Activated naive CD8-positive, alpha-beta T cell treated with anti-CD3 and anti-CD28 coated beads for 36 hours (primary cell): ENCODE measurements at places on chromosomes 1 and 21.

- peak; percentile 21 for DNase-seq
Measured at GRCh38 chr1:14599183-14599791, 802 bp downstream of the KAZN start.

- no peak for DNase-seq
Measured at GRCh38 chr1:42214447-42214871, 49.9 kb upstream of the GUCA2A start.

GRCh38 chr1:168260393-168260792 lies 20.3 kb upstream of the TBX19 start:
- DNase-seq: no peak

DNA sequence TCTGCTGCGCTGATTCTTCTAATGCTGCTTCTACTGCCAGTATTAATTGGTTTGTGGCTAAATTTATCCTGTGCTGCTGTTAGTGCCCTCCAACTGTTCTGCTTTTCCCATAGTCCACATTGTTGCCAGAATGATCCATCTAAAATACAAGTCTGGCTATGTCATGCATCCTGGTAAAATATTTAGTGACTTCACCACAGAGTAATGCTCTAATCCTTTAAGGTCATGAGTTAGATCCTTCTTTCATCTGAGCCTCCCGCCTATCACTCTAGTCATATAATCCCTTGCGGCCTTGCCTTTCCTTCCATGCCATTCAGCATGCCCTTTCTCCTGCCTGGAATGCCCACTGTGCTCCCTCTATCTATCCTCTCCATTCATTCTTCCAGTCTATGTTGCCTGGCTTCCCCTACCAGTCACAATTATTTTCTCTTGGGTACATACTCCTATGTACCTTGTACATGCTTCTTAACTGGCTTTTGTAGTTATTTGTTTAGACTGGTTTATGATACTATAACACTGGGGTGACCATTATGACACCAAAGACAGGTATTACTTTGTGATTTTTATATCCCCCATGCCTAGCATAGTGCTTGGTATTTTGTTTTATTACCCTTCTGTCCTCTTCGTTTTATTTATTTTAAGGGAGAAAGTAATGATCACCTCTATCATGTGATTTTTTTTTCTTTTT lies 144.0 kb downstream of the MAGI3 start:
- DNase-seq: no peak

DNA sequence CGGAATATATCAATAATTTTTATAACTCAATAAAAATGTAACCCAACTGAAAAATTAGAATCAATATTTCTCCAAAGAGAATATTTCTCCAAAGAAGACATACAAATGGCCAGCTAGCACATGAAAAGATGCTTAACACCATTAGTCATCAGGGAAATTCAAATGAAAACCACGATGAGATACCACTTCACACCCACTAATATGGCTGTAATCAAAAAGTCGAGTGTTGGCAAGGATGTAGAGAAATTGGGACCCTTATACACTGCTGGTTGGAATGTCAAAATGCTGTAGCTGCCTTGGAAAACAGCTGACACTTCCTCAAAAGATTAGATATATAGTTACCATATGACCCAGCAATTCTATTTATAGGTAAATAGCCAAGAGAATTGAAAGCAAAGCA lies 133.0 kb downstream of the GPR52 start:
- no peak for DNase-seq
